Caki2 (cell line): ENCODE measurements at places on chromosomes 6 and 20. TPM values are rescaled to one million over a fixed set of nuclear protein-coding genes. Genes with fewer than 3 reads are reported as not detected.

HS3ST5 gene
- total RNA-seq: not detected in 2 replicates

EPHA7 gene
- total RNA-seq: not detected in 2 replicates

SLC22A16 gene
- total RNA-seq: not detected in 2 replicates

GRCh38 chr20:53741726-53742028 lies 148.0 kb upstream of the ZNF217 start:
- DNase-seq: no peak

DNA sequence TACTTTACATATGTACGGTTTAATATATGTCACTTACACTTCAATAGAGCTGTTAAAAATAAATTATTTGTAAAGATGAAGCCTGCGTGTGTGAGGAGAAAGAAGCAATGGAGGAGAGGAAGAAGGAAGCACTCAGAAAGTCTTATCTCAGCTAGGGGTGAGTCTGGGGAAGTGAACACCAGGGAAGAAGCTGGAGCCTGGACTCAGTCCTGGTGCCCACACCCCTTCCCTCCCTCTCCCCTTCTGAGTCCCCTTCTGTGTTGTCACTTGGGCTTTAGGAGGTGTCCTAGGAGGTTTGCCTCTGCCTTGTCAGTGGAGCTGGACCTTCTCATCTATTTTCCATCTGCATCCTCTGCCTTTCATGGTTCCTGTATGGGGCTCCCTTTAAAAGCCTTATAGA lies 1.9 kb downstream of the SIRPB2 start:
- no peak for DNase-seq

- no peak for DNase-seq
Observed at GRCh38 chr6:35073766-35074471, 67.2 kb downstream of the TCP11 start.

GRCh38 chr6:24759718-24760117 lies 15.0 kb upstream of the GMNN start:
- DNase-seq: no peak

DNA sequence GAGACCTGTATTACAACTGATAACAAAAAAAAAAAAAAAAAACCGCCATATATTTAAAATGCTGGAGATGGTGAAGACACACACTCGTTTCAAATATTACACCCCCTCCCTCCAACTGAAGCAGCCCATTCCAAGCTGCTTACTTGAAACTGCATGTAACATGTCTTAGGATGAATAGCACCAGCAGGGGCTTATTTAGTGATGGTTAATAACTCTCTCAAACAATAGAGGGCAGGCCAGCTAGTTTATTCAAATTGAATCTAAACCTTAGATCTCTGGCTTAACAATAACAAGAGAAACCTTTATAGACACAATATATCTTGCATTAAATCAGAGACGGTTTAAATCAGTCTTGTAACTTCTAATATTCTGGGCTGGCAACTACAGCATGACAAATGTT lies 9.3 kb upstream of the JPH2 start:
- DNase-seq: no peak

DNA sequence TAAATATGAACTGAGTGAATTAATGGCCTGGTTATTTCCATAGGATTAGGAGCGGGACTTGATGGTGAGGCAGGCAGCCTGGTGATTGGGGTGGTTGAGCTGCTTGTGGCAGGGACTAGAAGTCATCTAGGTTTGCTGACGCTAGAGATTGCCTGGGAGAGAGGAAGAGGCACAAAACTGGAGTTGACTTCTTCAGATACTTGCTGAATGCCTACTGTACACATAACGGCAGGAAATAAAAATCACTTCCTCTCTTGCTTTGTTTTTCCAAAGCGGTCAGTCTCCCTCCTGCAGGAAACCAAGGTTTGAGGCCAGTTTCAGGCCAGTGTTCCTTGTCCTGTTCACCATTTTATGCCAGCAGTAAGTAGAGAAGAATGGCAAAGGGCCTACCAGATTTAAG lies 36.7 kb upstream of the MYLIP start:
- DNase-seq: no peak
